Endothelial cell of umbilical vein (primary cell): ENCODE measurements at places on chromosomes 4 and X.

DNA sequence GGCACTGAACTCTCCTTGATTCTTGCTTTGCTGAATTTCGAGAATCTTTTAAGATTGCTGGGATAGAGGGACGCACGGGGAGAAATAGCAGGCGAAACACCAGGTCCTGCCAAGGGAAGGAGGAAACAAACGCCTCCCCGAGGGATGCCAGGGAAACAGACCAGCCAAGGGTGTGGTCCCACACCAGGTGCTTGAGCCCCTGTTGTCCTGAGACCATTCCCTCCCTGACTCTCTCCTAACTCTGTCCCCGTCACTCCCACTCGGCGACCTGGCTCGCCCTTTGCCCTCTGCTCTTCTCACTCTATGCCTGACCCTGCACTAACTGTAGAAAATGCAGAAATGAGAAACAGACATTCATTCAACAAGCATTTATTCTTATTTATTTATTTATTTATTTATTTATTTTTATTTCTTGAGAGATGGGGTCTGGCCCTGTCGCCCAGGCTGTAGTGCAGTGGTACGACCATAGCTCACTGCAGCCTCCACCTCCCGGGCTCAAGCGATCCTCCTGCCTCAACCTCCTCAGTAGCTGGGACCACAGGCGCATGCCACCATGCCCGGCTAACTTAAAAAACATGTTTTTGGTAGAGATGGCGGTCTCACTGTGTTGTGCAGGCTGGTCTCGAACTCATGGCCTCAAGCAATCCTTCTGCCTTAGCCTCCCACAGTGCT, 16.2 kb downstream of the CTAG1B start:
- DNase-seq, result no peak

GRCh38 chr4:77153006-77153405, 4.0 kb upstream of the CCNG2 start:
- DNase-seq, result no peak

- DNase-seq, result peak; percentile 82
These were observed 14.1 kb upstream of the MGST2 start for GRCh38 chr4:139651282-139652194.

- no peak for DNase-seq
These were observed 3.6 kb downstream of the ABLIM2 start for GRCh38 chr4:8155048-8155447.

- DNase-seq, result no peak
These were observed 64.1 kb downstream of the WWC2 start for GRCh38 chr4:183163135-183163534.

DNA sequence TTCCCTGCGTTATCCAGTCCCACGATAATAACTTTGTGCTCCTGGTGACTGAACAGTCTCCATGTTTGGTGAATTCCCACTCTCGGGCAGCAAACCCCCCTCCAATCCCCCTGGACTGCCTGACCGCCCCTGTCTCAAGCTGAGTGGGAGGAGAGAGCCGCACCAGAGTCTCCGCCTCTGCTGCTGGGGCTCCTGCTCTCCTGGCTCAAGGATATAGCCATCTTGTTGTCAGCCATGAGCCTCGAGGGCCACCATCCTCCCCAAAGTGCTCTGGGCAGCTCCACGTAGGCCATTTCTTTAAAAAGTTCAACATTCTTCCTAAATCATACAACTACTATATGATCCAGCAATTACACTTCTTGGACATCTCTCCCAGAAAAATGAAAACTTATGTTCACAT, 49.3 kb upstream of the PGRMC1 start:
- no peak for DNase-seq

- DNase-seq, result no peak
These were observed 42.8 kb downstream of the BCORL1 start for GRCh38 chrX:130025256-130025655.

DNA sequence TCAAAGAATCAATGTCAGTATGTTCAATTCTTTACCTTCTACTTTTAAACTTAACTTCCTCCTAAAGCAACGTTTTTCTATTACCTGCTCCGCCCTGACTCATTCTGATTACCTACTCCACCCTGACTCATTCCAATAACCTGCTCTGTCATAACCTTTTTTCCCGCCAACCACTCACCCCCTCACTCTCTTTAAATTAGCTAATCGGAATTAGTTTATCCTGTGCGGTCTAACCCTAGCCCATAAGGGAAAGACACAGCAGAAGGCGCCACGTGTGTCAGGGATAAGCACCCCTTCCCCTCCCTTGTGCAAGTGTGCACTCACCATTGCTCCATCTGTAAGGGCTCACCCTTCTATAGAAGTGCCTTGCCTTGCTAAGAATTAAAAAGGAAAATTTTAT, 64.4 kb downstream of the EIF4E start:
- DNase-seq, result no peak

- DNase-seq, result no peak
These were observed 21.7 kb downstream of the TMEM184C start for GRCh38 chr4:147638942-147639341.

- DNase-seq, result no peak
These were observed 162.4 kb upstream of the GYPA start for GRCh38 chr4:144302704-144303536.

DNA sequence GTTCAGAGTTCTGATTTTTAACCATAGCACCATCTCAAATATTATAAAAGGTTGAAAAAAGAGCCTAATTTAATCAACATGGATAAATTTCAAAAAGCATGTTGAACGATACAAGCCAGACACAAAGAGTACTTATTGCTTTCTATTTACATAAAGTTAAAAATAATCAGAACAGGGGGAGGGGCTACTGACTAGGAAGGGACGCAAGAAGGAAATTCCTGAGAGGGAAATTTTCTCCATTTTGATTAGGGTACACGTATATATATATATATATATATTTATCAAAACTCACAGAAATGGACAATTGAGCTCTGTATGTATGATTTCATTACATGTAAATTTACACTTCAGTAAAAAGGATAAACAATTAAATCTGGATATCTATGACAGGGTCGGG, 482 bp upstream of the MBTPS2 start:
- DNase-seq, result no peak
